ENCODE measurements at places on chromosomes 6 and 20.

GRCh38 chr6:99611148-99611547 is 4.5 kb downstream of the PRDM13 start:
- DNase-seq, result no peak

- DNase-seq, result no peak
Measured at GRCh38 chr6:133906050-133906449, 17.1 kb downstream of the TCF21 start.

DNA sequence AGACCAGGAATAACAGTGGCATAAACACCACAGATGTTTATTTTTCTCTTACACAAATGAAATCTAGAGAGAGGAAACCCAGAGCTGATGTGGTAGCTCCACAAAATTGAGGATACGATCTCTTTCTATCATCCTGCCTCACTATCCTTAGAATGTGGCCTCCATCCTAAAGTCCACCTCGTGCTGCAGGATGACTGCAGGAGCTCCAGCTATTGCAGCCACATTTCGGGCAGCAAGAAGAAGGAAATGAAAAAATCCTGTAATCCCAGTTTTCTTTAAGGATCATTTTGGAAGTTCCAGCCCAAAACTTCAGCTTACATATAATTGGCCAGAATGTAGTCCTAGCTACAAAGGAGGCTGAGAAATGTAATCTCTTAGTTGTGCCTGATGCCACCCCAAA is 41.2 kb upstream of the ARFGEF2 start:
- no peak for DNase-seq

GRCh38 chr20:49052334-49052733 is 6.2 kb downstream of the CSE1L start:
- no peak for DNase-seq

DNA sequence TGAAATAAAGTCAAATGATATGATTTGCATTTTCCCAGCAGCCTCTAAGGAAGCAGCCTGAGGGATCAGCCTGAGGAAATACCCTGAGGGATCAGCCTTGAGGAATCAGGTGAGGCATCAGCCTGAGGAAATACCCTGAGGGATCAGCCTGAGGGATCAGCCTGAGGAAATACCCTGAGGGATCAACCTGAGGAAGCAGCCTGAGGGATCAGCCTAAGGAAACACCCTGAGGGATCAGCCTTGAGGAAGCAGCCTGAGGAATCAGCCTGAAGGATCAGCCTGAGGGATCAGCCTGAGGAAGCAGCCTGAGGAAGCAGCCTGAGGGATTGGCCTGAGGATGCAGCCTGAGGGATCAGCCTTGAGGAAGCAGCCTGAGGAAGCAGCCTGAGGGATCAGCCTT is 669.7 kb upstream of the AGPAT4 start:
- no peak for DNase-seq

- DNase-seq, result peak; percentile 11
Measured at GRCh38 chr6:133609415-133610226, 279.3 kb upstream of the TCF21 start.

GRCh38 chr6:143536866-143537691 is 25.6 kb upstream of the FUCA2 start:
- no peak for DNase-seq

- no peak for DNase-seq
Measured at GRCh38 chr6:89111933-89112332, 5.9 kb downstream of the SRSF12 start.

GRCh38 chr20:16314320-16314719 is 258.9 kb downstream of the KIF16B start:
- DNase-seq, result no peak

GRCh38 chr6:140209775-140210174 is 835.3 kb upstream of the CITED2 start:
- DNase-seq, result no peak

DNA sequence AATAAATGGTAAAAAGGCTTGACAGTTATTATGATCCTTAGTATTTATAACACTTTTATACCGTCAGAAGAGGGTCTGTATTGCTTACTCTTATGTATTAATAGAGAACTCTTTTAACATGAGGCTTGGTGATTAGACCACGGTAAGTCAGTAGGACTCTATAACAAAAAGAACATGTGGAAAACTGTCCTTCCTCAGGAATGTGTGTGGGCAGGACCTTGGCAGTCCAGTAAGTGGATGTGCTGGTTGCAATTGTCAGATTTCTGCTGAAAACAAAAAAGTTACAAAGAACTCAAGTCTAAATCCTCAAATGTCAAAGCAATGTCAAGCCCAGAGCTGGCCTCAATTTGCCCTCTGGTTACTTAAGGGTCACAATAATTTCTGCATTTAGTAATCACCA is 81.1 kb downstream of the PLCG1 start:
- DNase-seq, result no peak

DNA sequence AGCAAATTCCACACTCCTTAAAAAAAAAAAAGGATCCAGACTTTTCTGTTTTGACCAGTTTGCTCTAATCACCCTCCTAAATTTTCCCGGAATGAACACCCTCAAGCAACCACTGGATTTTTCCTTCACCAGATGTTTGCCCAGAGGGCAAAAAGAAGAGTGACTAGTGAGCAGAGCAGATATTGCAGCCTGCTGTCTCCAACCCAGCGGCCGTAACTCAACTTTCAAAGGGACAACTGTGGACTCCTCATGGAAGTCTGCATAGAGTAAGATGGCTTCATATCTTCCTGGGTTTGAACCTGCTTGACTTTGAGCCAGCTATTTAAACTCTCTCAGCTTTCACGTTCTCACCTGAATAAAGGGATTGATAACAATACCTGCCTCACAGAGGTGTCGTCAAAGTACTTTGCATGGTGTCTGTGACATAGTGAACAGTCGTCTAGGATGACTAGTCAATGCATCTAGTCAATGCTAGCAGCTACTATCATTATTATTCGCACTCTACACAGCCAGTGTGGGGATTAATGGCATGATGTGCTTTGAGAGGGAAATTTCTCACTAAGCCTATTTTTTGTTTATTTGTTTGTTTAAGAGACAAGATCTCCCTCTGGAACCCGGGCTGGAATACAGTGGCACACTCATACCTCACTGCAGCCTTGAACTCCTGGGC is 92.2 kb upstream of the HIVEP1 start:
- no peak for DNase-seq

- DNase-seq, result no peak
Measured at GRCh38 chr6:45854149-45854742, 161.4 kb downstream of the CLIC5 start.

- DNase-seq, result no peak
Measured at GRCh38 chr6:27135087-27135657, 112.3 kb upstream of the PRSS16 start.

- no peak for DNase-seq
Measured at GRCh38 chr20:12965870-12966251, 42.9 kb upstream of the SPTLC3 start.

DNA sequence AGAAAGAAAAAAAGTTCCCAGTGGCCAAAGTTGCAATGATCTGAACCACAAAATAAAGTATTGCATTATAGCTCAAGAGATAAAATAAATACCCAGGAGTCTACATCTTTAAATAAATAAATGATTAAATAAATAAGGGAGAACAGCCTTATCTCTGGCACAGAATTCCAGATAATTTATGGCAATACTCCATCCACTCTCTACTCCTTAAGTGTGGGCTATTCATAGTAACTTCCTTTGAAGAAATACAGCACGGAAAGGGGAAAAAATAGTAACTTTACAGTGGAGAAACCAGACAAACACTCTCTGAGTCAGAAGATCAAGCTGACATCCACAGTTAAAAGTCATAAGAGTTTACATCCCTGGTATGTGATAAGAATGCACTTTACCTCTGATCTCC is 11.6 kb downstream of the AURKA start:
- no peak for DNase-seq

- DNase-seq, result no peak
Measured at GRCh38 chr6:127458817-127459216, 372 bp downstream of the KIAA0408 start.

DNA sequence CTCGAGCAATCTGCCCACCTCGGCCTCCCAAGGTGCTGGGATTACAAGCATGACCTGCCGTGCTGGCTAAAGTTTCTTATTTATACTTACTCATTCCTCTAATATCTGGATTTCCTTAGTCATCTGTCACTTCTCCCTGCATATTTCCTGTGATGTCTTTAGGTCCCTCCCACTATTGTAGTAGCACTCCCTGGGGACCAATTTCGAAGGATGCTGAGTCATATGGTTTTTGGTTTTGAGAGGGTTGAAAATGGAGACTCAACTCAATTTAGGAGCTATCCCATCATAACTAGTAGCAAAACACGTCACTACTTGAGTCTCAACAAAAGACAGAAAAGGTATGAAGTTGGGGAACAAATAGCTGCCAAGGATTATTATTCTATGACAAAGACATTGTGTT is 20.2 kb downstream of the MCUR1 start:
- DNase-seq, result no peak

DNA sequence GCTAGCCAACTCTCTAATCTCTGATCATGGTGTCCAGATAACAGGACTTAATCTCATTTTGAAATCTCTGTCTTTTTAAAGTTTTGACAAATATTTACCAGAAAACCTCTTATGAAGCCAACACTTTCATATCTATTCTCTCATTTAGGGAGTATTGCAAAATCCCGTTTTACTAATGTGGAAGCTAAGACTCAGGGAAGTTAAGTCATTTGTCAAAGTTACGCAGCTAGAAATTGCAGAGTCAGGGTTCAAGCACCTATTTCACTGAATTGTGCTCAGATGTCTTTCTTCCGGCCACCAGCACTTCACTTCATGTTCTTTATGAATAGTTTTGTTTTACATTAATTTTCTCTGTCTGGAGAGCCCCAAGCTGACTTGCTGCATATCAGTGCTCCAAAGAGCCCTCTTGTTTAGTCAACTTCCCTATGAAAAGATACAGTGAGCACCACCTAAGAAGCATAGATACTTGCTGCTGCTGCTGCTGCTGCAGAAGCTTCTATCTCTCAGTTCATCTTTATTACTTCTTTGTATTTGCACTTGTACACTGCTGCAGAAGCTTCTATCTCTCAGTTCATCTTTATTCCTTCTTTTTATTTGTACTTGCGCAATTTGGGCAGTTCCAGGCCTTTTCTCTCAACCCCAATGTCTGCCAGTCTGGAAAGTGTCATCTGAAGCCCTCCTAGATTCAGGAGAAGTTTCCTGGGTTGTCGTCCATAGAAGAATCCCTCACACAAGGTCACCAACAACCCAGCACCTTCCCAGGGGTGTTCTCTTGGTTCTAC is 329.7 kb downstream of the MAFB start:
- no peak for DNase-seq

GRCh38 chr6:106103728-106104109 is 17.6 kb downstream of the PRDM1 start:
- DNase-seq, result no peak

DNA sequence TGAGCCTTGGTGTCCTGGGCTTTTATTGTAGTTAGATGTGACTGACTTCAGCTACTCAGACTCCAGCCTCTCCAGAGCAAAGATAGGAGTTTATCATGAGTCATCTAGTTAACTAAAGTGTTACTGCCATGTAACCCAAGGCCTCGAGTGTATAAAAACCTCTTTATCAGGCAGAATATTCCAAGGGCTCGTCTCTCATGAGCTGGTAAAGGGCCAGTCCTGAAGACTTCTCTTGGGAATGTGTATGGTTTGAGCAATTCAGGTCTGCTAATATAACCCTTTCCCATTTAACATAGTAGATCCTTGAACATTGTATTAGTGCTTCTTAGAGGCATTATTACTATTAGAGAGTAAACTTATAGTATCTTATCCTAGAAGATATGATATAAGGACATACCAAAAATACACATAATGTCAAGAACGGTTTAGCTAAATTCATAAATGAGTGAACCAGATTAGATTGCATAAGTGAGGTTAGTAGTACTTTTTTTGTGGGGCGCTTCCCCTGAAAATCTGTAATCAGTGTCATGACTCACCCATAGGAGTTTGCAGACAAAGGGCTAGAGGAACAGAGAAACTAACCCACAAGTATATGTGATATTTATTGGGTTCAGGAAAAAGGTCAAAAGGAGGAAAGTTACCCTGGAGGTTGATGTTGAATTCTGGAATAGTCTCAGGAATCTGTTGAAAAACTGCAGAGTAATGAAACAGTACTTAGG is 16.0 kb downstream of the DSE start:
- no peak for DNase-seq

DNA sequence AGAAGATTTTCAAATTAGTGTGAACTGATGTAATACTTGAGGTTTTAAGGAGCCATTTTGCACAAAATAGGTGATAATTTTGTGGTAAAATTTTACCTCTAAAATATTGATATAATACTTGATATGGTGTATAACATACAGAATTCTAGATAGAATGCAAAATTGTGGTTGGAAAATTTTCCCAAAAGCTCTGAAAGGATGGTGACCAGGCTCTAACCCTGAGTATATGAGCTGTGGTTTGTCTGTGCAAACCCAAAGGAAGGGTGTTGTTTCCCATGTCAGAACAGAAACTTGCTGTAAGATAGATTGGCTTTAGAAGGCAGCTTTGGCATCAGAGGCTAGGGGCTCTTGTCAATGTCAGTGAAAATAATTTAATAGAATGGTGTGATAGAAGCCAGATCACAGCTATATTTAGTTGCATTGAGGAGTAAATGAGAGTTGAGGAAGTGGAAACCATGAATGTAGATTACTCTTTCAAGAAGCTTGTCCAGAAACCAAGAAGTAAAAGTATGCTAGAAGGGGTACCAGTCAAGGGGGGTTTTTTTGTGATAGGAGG is 257.7 kb downstream of the FARS2 start:
- DNase-seq, result no peak

GRCh38 chr20:1897965-1898464 is 2.8 kb downstream of the SIRPA start:
- no peak for DNase-seq

DNA sequence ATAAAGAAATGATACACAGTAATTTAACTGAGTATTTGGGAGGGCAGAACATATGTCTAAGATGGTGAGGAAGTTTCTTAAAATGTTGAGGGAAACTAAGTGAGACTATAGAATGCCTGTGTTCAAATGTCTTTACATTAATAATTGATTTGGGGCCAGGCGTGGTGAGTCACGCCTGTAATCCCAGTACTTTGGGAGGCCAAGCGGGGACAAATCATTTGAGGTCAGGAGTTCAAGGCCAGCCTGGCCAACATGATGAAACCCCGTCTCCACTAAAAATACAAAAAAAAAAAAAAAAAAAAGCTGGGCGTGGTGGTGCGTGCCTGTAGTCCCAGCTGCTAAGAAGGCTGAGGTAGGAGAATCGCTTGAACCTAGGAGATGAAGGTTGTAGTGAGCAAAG is 66.7 kb downstream of the THEMIS start:
- DNase-seq, result no peak

- DNase-seq, result no peak
Measured at GRCh38 chr6:153126218-153126617, 4.9 kb downstream of the RGS17 start.

GRCh38 chr6:28758046-28758817 is 165.6 kb downstream of the TRIM27 start:
- DNase-seq, result peak; percentile 78

DNA sequence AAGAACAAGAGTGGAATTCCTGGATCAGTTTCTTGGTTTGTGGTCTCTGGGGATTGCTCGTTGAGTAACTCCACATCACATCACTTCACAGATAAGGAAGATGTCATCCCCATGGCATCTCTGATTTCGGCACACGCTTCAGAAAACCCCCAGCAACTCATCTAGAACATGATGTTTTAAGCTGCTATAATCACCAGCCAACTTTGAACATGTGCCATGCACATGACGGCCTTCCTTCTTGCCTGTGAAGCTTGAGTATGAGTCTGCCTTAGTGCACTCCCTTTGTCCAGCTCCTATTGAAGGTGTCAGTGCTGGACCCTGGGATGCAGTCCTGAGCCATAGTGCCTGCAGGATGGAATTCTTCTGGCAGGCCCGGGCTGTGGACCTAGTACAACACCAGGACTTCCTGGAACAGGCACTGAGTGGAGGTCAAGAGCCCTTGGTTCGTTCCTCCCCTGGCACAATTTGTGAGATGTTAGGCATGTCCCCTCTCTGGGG is 231.5 kb upstream of the SUPT3H start:
- DNase-seq, result no peak
